ENCODE measurements at places on chromosomes 11 and 22.

- DNase-seq = peak; percentile 33
Measured at GRCh38 chr11:36376888-36377758, 81.0 kb downstream of the PRR5L start.

- DNase-seq = no peak
Measured at GRCh38 chr22:22033803-22034468, 51.3 kb upstream of the TOP3B start.

- DNase-seq = peak; percentile 19
Measured at GRCh38 chr22:30459181-30460052, 12.4 kb downstream of the SEC14L3 start.

DNA sequence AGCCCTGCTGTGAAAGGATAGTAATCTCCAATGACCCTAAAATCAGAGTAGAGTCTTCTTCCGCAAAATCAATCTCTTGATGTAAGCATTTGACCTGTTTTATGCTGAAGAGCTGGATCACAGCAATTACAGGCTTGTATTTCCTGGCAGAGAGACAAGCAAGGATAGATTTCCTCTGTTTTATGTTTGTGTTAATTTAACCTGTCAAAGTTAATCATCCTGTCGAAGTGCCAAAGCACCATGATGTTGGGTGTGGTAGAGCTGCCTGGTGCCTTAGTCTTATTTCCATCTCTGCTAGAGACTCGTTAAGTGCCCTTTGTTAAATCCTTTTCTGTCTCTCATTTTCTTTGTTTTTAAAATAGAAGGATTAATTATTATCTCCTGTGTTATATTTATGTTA, 248.1 kb downstream of the CNTN5 start:
- DNase-seq = no peak

DNA sequence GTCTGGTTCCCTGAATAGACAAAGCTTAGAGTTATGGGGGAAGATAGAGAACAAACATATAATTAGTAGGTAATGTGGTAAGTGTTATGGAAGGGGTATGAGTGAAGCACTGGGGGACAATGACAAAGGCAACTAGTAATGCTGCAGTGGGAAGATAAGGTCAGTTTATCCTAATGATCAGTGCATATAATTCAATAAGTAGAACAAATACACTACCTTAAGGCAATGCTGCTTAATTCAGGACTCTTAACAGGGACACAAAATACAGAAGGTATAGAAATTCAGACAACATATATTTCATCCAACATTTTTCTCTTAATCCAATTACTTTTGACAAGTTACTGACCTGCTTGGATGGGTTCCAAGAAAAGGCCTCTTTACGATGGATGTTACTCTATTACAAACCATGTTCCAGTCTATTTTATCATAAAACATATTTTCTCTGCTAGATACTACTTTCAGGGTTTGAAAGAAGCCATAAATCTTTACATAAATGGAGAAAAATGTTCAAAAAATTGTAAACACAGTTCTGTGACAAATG, 1186.2 kb downstream of the LRRC4C start:
- no peak for DNase-seq

- no peak for DNase-seq
Measured at GRCh38 chr11:121523581-121524232, 70.9 kb upstream of the SORL1-AS1 start.

DNA sequence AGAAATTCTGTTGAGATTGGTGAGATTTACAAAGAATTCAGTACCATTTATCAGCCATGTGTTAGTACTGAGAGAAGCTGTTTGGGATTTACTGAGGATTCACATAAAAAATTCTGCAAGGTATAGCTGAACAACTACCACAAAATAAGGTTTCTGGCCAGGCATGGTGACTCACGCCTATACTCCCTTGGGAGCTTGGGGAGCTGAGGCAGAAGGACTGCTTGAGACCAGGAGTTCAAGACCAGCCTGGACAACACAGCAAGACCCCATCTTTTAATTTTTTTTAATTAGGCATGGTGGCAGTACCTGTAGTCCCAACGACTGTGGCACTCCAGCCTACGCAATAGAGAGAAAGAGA, 86.7 kb downstream of the SIK3 start:
- no peak for DNase-seq

DNA sequence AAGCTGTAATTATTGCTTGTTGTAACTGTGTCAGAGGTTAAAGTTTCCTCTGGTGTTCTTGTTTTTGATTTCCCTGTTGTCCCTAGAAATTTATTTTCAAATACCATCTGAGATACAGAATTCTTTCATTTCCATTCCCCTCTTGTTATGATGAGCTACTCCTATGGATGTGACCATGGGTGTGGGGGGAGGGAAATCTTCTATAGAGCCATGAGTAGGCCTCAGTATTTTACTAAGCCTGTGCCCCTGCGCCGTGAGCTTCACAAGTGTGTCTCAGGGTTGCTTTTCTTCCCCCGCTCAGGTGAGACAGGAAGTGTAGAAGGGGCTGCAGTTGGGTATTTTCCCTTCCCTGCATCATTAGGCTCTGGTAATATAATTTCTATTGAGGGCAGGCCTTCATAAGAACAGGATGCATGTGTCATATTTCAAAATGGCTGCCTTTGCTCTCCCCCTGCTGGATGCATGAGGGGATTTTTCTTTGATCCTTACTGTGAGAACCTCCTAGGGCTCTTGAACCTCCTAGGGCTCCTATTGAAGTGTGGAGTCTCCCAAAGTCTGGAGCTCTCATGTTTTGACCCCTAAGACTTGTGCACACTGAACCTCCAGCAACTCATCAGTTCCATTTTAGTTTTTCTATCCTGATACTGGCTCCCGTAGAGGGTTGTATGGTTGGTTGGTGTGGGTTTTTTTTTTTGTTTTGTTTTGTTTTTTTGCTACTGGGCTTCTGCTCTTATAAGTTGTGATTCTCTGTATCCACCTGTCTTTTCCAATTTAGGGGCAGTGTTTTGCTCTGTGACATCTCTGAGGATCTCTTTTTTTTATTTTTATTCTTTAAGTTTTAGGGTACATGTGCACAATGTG, 658.2 kb downstream of the NTM start:
- peak; percentile 17 for DNase-seq

DNA sequence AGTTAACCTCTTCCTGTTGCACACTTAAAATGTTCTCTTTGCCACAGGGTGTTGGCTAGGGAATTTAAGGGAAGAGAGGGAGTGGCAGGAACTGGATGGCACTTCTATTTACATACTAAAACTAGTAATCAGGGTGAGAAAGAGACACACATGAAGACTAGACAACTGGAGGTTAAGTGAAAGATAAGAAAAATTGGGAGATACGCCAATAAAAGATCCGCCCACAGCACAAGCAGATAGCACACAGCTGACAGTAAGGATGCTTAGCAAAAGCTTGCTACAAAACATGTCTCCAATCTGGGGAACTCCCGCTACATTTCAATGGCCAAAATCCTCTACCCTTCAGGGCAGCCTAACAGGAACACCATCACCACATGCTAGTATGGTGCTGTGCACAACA, 12.8 kb downstream of the CPSF7 start:
- no peak for DNase-seq

DNA sequence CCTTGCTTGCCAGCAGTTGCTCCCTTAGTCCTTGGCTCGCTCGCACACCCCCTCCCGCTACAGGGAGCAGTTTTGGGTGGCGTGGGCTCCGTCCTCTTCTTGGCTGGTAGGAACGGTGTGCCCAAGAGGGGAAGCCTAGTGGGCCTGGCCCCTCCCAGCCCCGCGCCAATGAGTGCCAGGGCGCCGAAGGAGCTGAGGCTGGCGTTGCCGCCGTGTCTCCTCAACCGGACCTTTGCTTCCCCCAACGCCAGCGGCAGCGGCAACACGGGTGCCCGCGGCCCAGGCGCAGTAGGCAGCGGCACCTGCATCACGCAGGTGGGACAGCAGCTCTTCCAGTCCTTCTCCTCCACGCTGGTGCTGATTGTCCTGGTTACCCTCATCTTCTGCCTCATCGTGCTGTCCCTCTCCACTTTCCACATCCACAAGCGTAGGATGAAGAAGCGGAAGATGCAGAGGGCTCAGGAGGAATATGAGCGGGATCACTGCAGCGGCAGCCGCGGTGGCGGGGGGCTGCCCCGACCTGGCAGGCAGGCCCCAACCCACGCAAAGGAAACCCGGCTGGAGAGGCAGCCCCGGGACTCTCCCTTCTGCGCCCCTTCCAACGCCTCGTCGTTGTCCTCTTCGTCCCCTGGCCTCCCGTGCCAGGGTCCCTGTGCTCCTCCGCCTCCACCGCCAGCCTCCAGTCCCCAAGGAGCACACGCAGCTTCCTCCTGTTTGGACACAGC, 1.6 kb downstream of the C11orf87 start:
- no peak for DNase-seq

GRCh38 chr11:68039526-68040086, 781 bp downstream of the TCIRG1 start:
- peak; percentile 37 for DNase-seq

- no peak for DNase-seq
Measured at GRCh38 chr22:23678133-23678532, 12.7 kb upstream of the RGL4 start.

GRCh38 chr11:117888139-117888566, 11.7 kb upstream of the FXYD6 start:
- DNase-seq = no peak

DNA sequence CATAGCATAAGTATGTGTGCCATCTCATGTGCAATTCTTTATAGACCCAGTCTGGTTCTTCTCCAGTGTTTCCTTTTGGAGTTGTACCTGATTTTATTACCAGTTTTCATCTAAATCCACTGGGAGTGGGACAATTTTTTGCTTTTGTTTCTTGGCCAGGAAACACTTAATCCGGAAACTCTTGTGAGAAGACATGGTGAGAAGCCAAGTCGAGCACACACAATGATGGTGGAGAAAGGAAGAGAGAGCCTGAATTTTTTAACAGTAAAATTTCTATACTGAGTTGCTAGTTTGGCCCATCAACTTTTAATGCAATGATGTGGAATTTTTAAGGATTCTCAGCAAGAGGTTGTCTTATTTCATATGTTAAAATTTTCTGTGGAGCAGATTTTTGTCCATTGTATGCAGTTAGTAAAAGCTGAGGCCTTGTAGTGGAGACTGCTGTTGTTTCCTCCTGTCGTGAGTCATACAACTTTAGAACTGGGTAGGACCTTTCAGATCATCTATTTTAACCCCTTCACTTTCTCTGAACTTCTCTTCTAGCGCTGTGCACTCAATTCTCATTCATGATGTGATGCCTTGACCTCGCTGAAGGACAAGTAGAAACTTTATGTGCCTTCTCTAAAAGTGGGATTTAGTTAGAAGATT, 17.1 kb downstream of the FAR1 start:
- no peak for DNase-seq

DNA sequence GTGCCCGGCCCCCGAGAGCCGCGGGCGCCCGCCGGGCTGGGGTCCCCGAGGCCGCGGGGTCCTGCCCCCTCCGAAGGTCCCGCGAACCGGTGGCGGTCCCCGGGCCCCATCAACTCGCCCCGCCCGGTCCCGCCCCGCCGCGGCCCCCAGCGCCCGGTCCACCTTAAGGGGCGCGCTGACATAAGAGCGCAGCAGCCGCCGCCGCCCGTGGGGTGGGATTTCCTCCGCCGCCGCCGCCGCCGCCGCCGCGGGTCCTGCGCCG, at the start of gene ZDHHC8:
Gene ZDHHC8 (plus strand): TSS at position 208 of the 262 bp plus-strand sequence. CDS start 144 bp downstream, outside the sequence.
- DNase-seq = no peak
